ENCODE measurements at places on chromosomes 4 and X.

DNA sequence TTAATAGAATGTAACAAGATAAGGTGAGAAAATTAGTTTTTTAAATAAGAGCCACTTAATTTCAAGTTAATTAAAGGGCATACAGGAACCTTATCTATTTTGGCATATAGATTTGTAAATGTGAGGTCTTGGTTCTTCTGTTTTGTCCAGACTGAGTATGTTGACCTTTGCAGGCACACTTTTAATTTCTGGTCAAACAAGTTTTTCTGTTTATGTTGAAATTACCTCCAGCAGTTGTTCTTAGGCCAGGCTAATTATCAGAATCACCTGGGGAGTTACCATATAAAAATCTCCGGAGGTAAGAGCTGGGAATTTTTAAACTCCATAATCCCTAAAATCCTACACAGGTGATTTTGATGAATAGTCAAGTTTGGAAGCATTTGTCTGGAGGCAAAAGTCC lies 227.4 kb upstream of the ANKRD50 start:
- no peak for DNase-seq

DNA sequence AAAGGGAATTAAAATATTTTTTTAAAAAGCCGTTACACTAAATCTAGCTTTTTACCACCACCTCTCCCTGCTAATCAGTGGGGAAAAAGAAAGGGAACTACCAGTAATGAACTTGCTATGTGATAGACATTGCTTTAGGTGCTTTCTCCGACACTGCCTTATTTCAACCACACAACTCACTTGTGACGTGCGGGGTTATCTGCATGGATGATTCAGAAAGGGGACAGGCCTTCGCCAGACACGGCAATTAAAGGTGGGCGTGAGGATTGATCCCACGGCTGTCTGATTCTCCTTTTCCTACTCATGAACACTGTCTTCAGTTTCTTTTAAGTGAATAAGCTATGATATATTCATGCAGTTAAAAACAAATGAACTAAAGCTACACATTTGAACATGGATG lies 882 bp upstream of the CXCR3 start:
- DNase-seq: no peak

DNA sequence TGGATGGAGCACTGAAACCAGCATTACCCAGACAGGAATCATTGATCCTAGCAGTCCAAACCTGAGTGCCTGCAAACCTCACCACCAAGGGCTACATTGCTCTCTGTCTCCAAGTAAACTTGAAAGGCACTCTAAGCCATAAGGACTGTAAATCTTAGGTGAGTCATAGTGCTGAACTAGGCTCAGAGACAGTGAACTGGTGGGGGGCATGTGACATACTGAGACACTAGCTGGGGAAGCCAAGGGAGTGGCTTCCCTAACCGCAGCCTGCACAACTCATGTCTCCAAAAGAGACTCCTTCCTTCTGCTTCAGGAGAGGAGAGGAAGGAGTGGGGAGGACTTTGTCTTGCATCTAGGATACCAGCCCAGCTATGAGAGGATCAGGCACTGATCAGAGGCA lies 235.5 kb upstream of the ACTRT1 start:
- no peak for DNase-seq

DNA sequence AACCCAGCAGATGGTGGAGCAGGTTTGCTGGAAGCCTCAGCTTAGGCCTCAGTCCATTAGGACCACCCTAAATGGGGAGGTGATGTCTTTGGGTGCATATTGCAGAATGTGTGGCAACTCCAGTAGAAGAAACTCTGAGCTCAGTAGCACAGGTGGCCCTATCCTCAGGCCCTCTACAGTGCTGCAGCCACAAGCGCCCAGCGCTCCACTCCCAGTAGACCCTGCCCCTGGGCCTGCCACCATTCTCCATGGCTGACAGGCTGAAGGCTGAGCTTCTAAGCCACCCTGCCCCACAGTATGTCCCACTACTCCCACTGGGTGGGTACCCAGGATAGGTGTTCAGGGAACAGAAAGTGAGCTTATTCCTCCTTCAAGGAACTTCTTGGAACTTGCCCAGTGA lies 162.8 kb upstream of the MAMLD1 start:
- DNase-seq: no peak

DNA sequence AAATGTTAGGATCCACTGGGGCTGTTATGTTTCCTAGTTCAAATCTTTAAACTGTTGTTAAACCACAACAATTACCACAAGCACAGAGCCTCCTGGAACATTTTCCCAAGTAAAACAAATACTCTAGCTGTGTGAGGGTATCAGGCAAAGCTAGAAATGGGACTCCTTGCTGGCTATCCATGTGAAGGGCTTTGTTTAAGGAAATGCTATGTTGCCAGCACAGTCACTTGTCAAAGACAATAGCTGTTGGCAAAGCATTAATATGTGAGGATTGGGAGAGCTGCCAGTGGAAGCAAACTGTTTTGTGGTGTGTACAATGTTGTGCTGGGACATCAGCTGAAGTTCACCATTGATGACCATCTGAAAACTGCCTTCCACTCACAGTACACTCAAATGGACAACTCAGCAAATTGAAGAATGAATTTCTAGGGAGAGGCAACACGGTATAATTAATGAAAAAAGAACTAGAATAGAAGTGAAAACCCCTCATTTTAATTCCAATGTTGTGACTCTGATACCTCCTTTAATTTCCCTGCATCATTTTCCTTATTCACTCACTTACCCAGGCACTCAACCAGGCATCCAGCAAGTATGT lies 100.8 kb downstream of the ANXA3 start:
- DNase-seq: no peak

GRCh38 chrX:47612418-47612817 lies 7.2 kb downstream of the SYN1 start:
- DNase-seq: no peak

DNA sequence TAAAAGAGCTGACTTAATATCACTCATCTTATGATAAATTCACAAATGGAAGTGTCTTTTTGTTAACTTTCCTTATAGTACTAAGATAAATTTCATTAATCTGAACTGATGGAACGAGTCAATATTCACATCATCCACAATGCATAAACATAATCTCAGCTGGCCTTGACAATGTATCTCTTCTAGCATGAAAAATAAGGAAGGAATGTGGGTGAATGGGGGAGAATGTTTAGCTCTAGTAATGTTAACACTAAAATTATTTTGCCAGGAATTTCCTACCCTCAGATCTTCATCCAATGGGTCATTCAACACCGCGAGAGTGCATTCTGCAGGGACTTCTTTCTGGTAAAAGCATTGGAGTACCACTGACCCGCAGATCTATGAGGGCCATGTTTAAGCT lies 15.8 kb downstream of the TRPC3 start:
- no peak for DNase-seq

DNA sequence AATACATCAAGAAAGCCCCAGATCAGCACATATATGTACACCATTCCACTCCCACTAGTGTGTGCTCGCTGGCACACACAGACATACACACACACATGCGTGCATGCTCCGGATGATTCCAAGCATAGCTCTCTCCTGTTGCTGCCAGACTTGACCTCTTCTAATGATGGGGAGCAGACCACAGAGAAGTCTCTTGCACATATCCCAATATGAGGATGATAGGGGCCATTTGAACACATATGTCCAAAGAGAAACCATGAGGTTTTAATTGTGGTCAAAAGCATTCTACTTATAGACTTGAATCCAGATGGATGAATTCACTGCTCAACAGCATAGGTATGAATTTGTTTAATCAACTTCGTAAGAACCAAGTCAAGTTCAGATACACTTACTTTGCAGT lies 214.9 kb downstream of the AFF2 start:
- no peak for DNase-seq

GRCh38 chr4:69816236-69816635 lies 43.7 kb downstream of the SULT1E1 start:
- DNase-seq: no peak

- no peak for DNase-seq
These were observed 108.1 kb downstream of the MGST2 start for GRCh38 chr4:139773560-139774318.

- DNase-seq: no peak
These were observed 187.7 kb downstream of the GPAT3 start for GRCh38 chr4:83723609-83724008.

DNA sequence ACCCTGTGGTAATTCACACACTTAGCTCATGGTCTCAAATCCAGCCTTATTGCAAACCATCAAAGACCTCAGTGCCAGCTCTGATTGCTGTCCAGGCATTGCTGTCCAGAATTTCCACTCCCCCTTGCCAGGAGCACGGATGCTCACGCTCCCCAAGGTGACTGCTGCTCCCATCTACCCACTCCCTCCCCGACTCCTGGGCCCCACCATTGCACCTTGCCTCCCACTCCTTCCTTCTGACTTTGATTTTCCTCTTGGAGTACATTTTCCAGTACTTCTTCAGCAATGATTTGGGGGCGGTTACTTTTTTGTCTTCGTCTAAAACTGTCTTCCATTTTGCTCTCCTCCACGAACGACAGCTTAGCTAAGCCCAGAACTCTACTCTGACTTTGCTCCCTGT lies 11.5 kb downstream of the ZFYVE28 start:
- no peak for DNase-seq

DNA sequence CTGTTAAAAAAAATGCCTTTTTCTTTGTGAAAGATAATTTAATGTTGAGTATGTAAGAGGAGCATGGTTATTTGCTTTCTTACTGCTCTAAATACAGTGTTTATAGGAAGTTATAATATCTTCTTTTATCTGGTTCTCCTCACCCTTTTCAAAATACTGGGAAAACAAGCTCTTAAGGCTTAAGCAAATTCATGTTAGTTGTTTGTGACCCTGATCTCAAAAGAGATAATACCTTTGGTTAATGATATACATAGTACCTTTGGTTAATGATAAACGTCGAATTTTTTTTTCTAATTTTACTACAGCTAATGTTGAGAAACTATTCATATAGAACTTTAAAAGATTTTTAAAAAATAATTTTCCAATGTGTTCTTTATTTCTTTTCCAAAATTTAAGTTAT lies 180.1 kb downstream of the RAPGEF2 start:
- no peak for DNase-seq

DNA sequence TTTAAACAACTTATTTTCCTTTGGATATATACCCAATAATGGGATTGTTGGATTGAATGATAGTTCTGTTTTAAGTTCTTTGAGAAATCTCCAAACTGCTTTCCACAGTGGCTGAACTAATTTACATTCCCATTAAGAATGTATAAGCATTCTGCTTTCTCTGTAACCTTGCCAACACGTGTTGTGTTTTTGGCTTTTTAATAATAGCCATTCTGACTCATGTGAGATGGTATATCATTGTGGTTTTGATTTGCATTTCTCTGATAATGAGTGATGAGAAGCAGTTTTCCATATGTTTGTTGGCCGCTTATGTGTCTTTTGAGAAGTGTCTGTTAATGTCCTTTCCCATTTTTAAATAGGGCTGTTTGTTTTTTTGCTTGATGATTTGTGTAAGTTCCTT lies 155.6 kb upstream of the PITX2 start:
- DNase-seq: no peak
